ENCODE measurements at places on chromosomes 4 and X.

DNA sequence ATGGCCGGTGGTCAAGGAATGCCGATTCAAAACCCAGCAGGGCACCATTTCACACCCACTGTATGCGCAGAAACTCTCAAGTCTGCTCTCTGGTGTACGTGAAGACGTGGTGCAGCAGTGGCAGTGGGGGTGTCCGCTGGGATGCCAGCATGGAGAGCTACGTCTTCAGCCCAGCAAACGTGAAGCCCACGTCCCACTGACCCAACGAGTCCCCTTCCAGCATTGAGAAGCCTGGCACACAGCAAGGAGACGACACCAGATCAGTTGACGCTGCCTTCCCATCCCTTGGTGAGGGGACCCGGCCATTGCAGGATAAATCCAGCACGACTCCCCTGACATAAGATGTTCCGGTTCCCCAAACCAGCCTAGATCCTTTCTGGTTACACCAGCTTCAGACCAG is 2.2 kb upstream of the PLXNB3 start:
- no peak for DNase-seq

DNA sequence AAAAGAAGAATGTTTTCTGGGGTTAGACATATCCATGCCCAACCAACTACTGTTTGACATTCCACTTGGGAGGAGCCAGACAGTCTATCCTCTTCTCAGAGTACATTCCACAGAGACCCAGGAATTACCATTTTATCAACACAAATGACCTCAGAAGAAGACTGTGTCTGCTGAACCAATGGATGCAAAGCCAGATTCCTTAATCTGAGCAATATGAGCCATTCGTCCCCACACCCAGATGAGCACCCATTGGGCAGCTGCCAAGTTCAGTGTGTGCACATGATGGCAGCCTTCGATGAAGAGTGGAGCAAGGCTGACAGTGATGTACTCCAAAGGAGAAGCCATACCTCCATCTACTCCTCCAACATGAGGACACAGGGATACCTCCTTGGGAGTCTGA is 111.3 kb downstream of the ZNF674 start:
- DNase-seq = no peak

GRCh38 chr4:82823062-82823461 is 24.5 kb upstream of the SCD5 start:
- DNase-seq = no peak

GRCh38 chr4:6228158-6229067 is 28.1 kb upstream of the JAKMIP1 start:
- DNase-seq = no peak

DNA sequence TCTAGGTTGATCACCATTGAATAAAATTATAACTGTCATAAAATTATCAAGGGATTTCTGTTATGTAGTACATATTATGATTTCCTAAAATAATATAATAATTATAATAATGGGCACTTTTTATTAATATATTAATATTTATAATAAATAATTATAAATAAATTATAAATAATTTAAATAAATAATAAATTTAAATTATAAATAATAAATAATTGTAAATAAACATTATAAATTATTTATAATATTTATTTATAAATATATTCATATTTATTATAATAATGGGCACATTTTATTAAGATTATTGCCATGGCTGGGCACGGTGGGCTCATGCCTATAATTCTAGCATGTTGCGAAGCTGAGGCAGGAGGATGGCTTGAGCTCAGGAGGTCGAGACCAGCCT is 24.5 kb downstream of the RAP1GDS1 start:
- DNase-seq = no peak

DNA sequence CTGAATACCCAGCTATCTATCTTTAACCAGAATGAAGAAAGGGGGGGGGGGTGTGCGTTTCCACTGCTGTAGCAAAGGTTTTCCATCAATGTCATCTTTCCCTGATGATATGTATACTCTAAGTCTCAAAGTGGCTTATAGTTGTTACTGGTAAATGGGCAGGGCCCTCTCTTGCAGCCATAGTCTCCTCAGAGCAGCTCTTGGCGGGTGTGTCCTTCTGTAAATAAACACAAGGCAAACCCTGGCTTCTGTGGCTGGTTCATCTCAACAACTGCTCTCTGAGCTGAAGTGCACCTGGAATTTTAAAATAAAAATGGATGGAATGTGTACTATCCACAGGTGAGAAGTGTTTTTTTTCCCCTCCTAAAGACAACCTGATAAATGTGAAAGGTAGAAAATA is 57.5 kb upstream of the SCML1 start:
- DNase-seq = no peak

DNA sequence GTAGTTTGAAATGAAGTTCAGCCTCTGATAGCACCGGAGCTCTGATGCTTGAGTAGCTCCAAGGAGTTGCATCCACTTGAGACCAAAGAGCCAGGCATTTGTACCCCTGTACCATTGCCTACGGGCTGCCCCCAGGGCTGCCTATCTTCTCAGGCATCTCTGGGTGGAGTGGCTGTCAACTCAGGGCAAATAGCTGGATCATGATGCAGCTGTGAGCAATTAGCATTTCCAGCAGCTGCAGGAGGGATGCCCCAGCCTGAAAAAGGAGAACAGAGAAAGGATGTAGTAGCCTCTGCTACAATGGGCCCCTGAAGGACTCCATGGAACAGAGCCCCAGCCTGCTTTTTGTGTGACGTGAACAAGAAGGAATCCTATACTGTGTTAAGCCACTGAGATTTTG is 492.6 kb downstream of the BCOR start:
- no peak for DNase-seq

- no peak for DNase-seq
These were observed 338.9 kb downstream of the DHX15 start for GRCh38 chr4:24245491-24245820.

- DNase-seq = no peak
These were observed 163.9 kb downstream of the KDR start for GRCh38 chr4:54961357-54961975.

DNA sequence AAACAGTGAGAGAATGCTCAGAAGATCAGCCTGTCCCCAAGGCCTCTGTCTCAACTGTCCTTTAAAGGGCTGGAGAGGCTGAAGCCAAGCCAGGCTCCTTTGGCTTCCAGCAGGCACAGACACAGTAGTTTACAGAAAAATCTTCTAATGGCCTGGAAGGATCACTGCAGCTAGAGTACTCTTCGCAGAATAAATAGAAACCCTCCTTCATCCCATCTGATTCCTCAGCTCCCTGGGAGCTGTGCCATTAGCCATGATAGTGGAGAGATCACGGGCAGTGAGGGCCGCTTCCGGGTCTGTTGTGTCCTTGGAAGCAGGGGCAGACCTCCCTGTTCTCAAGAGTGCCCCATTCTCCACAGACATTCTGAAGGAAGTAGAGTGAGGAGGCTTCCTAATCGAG is 63.1 kb downstream of the CCNI start:
- DNase-seq = no peak

GRCh38 chr4:142549726-142550463 is 296.2 kb downstream of the INPP4B start:
- no peak for DNase-seq

DNA sequence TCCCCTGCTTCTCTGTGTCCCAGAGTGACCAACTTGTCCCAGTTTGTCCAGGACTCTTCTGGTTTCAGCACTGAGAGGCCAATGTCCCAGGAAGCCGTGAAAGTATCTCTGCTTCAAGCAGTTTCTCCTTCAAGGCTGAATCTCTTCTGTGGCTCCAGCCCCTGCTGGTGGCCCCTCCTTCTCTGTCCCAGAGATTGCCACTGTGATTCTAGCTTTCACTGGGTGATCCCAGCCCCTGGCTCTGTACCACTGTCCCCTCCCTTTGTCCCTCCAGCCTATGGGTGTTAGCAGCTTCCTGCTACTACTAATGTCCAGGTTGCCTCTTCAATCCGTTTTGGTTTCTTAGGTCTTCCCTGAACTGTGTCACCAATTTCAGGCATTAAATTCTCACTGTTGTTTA is 70.5 kb downstream of the SOX3 start:
- DNase-seq = no peak

DNA sequence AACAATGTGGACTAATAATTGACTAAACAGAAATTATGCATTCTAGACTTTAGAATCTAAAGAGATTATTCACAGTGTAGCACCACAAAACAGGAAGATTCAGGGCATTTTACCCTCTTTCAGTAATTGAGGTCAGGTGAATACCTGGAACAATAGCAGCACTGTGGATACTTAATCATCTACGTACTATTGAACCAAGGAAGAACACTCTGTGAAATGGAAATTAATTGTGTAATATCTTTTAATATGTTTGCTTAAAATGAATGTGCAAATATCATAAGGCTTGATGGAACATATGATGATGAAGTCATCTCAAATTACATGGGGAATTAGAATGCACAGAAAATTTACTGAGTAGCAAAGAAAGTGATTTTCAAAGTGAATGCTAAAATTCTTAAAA is 68.5 kb upstream of the MAP9 start:
- no peak for DNase-seq

DNA sequence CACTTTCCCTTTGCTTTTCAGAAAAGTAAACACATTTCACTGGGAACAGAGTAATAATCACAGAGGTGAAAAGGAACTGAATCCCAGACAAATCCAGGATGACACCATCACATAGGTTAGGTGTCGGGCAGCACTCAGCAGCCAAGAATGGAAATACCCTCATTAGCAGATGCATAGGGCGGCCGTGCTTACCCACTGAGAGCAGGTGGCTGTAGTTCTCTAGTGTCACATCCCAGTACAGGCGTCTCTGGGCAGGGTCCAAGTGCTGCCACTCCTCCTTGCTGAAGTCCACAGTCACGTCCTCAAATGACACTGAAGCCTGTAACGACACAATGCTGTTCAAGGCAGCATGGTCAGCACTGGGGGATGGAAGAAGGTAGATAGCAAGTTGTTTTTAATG is 26.9 kb downstream of the ZNF41 start:
- DNase-seq = no peak

DNA sequence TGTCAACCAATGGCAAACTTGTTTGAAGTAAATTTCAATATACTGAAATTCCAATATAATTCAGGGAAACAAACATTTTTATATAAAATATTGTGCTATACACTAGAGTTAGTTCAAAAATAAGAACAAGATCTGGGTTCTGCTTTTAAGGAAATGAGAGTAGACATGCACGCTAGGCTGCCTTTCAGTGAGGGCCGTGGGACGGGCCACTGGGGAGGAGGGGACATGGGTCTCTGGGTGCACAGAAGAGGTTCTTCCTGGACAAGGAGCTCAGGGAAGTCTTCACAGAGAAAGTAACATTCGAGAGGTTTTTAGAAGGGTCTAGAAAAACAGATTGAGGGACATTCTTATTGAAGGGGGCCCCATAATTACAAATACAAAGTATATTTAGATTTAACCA is 64.4 kb downstream of the SHROOM3 start:
- DNase-seq = no peak

DNA sequence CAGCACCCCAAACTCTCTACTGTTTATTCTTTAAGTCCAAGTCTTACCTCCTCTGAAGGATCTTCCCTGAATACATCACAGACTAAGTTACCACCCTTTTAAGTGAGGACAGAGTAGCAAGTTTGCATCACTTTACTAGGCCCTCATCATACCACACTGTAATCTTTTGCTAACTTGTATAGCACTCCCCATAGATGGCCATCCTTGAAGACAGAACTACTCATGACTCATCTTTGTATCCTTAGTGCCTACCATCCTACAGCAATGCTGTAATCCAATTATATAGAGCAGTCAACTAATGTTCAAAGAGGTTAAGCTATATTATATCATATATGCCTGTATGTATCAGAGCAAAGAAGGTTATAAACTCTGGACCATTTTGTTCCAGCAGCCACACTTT is 101.4 kb downstream of the ADAMTS3 start:
- DNase-seq = no peak

- DNase-seq = no peak
These were observed 64.2 kb downstream of the PPP2R2C start for GRCh38 chr4:6408263-6408662.
